ENCODE measurements at places on chromosomes 16 and 17.
A peak's percentile ranks its signal among the peaks of the same experiment; 100 is the strongest.

GRCh38 chr17:38870259-38871165, 654 bp downstream of the LASP1 start:
- DNase-seq, result no peak

DNA sequence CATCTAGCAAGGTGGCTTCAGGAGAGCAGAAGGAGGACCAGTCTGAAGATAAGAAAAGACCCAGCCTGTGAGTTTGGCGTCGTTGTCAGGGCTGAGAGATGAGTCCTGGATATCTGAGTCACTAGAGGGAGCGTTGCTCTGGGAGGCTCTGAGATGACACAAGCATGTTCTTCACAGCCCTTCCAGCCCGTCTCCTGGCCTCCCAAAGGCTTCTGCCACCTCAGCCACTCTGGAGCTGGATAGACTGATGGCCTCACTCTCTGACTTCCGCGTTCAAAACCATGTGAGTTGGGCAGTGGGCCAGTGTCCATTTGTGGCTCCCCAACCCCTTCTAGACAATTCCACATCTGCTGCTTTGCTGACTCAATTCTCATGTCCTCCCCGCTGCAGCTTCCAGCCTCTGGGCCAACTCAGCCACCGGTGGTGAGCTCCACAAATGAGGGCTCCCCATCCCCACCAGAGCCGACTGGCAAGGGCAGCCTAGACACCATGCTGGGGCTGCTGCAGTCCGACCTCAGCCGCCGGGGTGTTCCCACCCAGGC, 2.3 kb downstream of the TGFB1I1 start:
- peak; percentile 72 for DNase-seq

DNA sequence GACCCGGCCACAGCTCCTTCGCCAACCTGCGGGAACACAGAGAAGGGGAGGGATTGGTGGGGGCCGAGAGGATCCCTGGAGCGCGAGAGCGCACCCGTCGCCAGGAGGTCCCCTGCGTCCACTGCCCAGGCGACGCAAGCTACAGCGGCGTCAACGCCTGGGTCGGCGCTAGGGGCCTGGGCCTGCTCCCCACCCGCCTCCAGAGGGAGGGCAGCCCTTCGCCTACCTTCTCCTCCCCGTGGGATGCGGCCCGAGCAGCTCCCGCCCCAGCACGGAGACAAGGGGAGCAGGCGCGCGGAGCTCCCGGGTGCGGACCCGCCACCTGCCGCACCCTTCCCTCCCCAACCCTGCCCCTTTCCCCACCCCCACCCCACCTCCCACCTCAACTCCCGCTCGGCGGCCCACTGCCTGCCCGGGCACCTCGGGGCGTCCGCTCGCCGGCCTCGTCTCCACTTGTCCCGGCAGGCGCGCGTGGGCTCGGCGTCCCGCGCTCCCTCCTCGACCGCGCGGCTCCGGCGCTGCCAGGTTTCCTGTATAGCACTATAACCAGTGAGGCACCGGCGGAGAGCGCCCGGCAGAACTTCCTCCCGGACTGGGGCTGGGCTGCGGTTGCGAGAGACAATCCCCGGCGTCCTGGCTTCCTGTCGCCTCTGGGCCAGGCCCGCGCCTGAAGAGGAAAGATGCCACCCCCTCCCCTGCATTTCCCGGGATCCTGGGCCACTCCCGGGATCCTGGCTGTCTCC, 119.1 kb upstream of the SMURF2 start:
- DNase-seq, result no peak

DNA sequence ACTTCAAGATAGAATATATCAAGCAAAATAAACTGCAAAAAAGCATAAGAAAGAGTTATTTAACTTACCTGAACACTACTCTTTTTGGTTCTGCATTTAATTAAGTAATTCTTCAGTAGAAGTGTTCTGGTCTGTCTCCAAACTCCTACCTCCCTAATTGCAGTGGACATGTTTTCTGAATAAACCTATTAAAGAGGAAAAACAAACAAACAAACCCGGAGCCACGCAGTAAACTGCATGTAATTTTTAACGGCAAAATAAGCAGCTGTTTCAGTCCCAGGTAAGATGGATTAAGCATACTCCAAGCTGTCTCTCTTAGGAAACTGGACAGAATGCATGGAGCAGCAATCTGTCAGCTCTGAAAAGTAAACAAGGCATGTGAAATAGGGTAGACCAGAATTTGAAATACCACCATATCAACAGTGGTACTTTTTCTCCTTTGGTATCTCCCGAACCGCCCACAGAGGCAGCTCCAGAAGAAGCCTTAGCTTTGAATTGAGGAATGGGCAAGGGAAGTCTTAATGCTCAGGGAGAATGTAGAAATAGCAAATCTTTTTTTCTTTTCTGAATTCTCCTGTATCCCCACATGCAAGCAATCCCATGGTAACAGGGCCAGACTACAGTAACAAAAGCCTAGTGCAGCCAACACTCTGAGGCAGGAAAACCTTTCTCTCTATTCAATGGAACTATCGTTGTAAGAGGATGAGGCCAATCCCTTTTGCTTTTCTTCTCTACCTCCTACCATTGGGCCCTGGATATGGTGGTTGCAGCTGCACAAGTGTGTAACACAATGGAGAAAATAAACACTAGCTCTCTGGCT, 12.5 kb downstream of the ABCA5 start:
- DNase-seq, result no peak

DNA sequence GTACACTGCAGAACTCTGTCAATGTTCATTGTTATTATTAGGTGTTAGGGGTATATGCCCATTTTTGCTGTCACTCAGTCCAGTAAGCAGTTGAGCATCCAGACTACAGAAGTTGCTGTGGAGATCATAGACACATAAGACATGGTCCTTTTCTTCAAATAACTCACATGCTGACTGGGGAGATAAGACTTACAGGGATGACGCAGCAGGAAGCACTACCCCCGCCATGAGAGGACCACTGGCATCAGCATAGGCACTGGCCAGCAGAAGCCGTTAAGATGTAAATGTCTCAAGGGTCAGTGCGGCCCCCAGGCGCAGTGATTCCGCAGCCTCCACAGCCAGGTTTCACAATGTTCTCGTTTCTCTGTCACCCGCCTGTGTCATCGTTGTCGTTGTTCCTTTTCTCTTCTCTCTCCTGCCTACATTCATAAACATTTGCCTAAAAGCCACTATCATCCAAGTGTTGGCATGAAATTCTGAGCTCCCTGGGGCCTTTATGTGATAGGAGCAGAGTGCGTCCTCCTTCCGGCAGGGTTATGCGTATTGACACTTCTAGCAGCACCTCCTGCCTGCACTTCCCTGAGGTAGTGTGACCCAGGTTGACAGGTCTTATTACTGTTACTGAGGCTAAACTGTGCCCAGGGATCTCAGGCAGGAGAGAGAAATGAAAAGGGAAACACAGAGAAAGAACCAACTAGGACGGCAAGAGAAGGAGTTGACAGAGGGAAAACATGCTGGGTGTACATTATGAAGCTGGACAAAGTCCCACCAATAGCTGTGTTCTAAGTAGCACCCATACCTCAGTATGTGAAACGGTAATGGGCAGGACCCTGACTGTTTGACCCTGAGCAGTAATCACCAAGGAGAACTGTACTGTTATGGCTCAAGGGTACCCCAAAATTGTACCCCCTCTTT, 17.9 kb downstream of the TANGO6 start:
- no peak for DNase-seq

Measured in astrocyte of the cerebellum (primary cell).